Endothelial cell of umbilical vein (primary cell): ENCODE measurements at places on chromosomes 4 and X. TPM values are rescaled to one million over a fixed set of nuclear protein-coding genes. Genes with fewer than 3 reads are reported as not detected.
A peak's percentile ranks its signal among the peaks of the same experiment; 100 is the strongest.

FAM149A gene
- total RNA-seq = 0.20 and 0.51 TPM in 2 replicates

- no peaks in the 10 kb centered on the region for H3K36me3 ChIP-seq
- H3K4me3 ChIP-seq = no peak overlapping the region
- no peaks in the 10 kb centered on the region for H3K27me3 ChIP-seq
- H3K4me1 ChIP-seq = no peaks in the 10 kb centered on the region
- no peak overlapping the region for H3K27ac ChIP-seq
Observed at GRCh38 chr4:62952366-62952765, 1456.9 kb downstream of the TECRL start.

DNA sequence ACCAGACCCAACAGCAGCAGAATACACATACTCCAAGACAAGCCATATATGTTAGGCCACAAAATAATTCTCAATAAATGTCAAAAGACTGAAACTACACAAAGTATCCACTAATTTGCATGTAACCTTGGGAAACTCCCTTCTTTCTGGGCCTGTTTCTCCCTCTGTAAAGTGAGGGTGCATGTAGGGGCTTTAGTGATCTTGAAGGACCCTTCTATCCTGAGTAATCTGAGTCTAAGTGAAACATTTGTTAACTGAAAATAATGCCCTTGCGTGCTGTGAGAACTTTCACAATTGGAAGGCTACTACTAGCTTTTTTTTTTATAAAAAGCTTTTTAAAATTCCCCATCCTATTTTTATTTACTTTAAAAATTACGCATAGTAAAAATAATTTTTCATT lies 125.2 kb downstream of the NEXMIF start:
- DNase-seq = no peak
- no peaks in the 10 kb centered on the region for H3K4me1 ChIP-seq
- H3K27me3 ChIP-seq = no peaks in the 10 kb centered on the region
- no peak overlapping the region for H3K27ac ChIP-seq
- H3K4me3 ChIP-seq = no peak overlapping the region
- no peaks in the 10 kb centered on the region for H3K36me3 ChIP-seq

- peaks cover 8% of the 10 kb centered on the region for H3K27me3 ChIP-seq
- no peak overlapping the region for H3K27ac ChIP-seq
- no peak overlapping the region for H3K4me3 ChIP-seq
- no peaks in the 10 kb centered on the region for H3K36me3 ChIP-seq
- no peak for DNase-seq
Observed at GRCh38 chr4:140807491-140808252, 51.5 kb upstream of the TBC1D9 start.

- H3K4me3 ChIP-seq = peak overlapping the region; percentile 74
- peaks cover 8% of the 10 kb centered on the region for H3K4me1 ChIP-seq
- no peak overlapping the region for H3K27ac ChIP-seq
- H3K27me3 ChIP-seq = peaks cover 6% of the 10 kb centered on the region
Observed at GRCh38 chr4:186190581-186191199, 677 bp upstream of the CYP4V2 start.

- no peaks in the 10 kb centered on the region for H3K4me1 ChIP-seq
- no peak overlapping the region for H3K4me3 ChIP-seq
- H3K36me3 ChIP-seq = no peaks in the 10 kb centered on the region
- no peak overlapping the region for H3K27ac ChIP-seq
Observed at GRCh38 chr4:42708625-42709024, 51.7 kb upstream of the ATP8A1 start.
